ENCODE measurements at places on chromosomes 2 and 18. TPM values are rescaled to one million over a fixed set of nuclear protein-coding genes. Genes with fewer than 3 reads are reported as not detected.

Gene NEUROD1
- not detected for total RNA-seq

Gene EGR4
- under 0.01 TPM for total RNA-seq

Gene FOXD4L1
- under 0.01 TPM for total RNA-seq

Gene HTR2B
- 13.4 TPM for total RNA-seq

Gene ELOA2
- not detected for total RNA-seq

Gene CDK15
- total RNA-seq, result 5.8 TPM

Gene SLC5A7
- total RNA-seq, result not detected

Gene PPM1G
- total RNA-seq, result 83.5 TPM

Gene GALNT1
- 32.9 TPM for total RNA-seq

Gene L3MBTL4
- total RNA-seq, result 0.16 TPM

Gene DYNC2LI1
- total RNA-seq, result 17.9 TPM

Gene CYS1
- total RNA-seq, result 5.0 TPM

Gene FNDC4
- total RNA-seq, result 19.4 TPM

Gene IFT172
- total RNA-seq, result 32.3 TPM

Gene SETBP1
- 5.2 TPM for total RNA-seq

Gene GCG
- not detected for total RNA-seq

Gene CCDC74B
- 10.6 TPM for total RNA-seq

Gene TCF23
- not detected for total RNA-seq

Gene SERPINB5
- 0.34 TPM for total RNA-seq

Gene PROC
- total RNA-seq, result not detected

Gene STARD6
- 0.17 TPM for total RNA-seq

Gene REG1B
- not detected for total RNA-seq

Gene MOGAT1
- not detected for total RNA-seq

Gene SMPD4
- total RNA-seq, result 7.3 TPM

Gene UPP2
- not detected for total RNA-seq

Gene CHST10
- total RNA-seq, result 4.9 TPM

Gene ABCG5
- not detected for total RNA-seq

Gene SERPINB11
- total RNA-seq, result not detected

Gene RAB27B
- 0.52 TPM for total RNA-seq

Gene EML6
- total RNA-seq, result 0.17 TPM

Gene LOXL3
- 23.6 TPM for total RNA-seq

Gene C2orf78
- total RNA-seq, result not detected

Gene CFAP53
- 0.77 TPM for total RNA-seq

Gene TUBB8B
- total RNA-seq, result not detected

Gene MYCN
- total RNA-seq, result not detected

Gene ATG9A
- 24.3 TPM for total RNA-seq

Gene ACVR1C
- total RNA-seq, result 0.43 TPM

Gene PTPRN
- total RNA-seq, result 7.2 TPM

Gene CD226
- total RNA-seq, result 0.34 TPM

Data from bronchial smooth muscle cell (primary cell).